Smooth muscle cell of the umbilical artery (primary cell): ENCODE measurements at places on chromosomes 1 and 21. TPM values are rescaled to one million over a fixed set of nuclear protein-coding genes. Genes with fewer than 3 reads are reported as not detected.

Gene S100A7
- total RNA-seq, result not detected in 2 replicates

Gene THEMIS2
- total RNA-seq, result 3.8 and 3.9 TPM in 2 replicates

Gene DUSP10
- 21.9 and 37.4 TPM in 2 replicates for total RNA-seq

Gene TMEM81
- 1.4 and 1.8 TPM in 2 replicates for total RNA-seq

Gene WDR3
- 22.9 and 48.3 TPM in 2 replicates for total RNA-seq

Gene OR2T2
- not detected in 2 replicates for total RNA-seq

Gene TRIM58
- 0.05 TPM in 1 of 2 replicates, not detected in the other for total RNA-seq

Gene FNDC5
- total RNA-seq, result 0.37 and 4.5 TPM in 2 replicates

Gene OR2L2
- total RNA-seq, result not detected in 2 replicates

Gene ERICH3
- total RNA-seq, result 0.05 TPM in 1 of 2 replicates, not detected in the other
